Vagina (tissue), 2 donors: ENCODE measurements at places on chromosomes 3 and 15.

- DNase-seq, result no peak
These were observed 20.7 kb upstream of the PPARG start for GRCh38 chr3:12268049-12268735.

DNA sequence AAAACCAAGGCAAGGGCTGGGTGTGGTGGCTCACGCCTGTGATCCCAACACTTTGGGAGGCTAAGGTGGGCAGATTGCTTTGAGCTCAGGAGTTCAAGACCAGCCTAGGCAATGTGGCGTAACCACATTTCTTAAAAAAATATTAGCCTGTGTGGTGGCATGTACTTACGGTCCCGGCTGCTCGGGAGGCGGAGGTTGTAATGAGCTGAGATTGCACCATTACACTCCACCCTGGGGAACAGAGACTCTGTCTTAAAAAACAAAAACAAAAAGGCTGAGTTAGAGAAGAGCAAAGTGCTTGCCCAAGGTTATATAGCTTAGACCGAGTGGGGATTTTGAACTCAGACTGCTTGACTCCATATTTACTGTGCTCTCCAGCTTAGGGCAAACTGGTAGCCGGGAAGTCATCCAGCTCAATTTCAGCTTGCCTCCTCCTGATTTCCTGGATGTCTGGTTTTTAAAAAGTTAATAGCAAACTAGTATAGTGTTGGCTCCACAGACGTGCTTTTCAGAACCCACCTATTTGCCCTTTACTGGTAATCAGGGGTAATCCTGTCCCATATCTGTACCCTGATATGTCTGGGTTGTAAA is 138.9 kb downstream of the CACNA1D start:
- DNase-seq, result no peak

DNA sequence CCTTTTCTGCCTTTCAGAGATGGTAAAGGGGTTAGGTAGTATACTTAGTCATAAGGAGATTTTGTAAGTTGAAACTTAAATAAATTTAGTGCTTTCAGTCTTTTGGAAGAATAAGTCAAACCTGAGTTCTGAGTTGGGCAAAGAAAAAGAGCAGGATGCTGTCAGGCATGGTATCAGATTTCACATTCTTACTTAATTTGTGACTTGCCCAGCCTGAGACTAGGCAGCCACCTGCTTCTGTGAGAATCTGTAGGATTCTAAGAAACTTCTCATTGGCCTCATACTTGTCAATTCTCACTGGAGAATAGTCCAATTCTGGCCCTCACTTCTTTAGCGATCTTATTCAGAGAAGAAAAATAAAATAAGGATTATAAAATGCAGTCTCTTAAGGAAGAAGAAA is 577.5 kb downstream of the DIPK2A start:
- DNase-seq, result no peak

DNA sequence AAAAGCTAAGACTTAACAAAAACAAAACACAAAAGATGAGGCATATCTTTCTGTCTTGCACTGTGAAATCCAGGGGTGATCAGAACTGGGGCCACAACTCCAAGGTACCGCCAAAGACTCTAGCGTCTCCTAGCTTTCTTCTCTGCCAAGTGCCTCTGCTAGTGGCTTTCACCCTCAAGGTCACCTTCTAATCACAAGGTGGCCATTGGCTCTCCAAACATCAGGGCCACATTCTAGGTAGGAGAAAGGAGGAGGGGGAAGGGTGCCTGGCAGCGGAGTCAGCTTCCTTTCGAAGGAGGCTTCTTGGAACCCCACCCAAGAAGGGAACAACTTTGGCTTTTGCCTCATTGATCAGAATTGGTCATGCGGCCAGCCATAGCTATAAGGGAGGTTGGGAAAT is 168.8 kb upstream of the SMAD3 start:
- DNase-seq, result peak; percentile 49

DNA sequence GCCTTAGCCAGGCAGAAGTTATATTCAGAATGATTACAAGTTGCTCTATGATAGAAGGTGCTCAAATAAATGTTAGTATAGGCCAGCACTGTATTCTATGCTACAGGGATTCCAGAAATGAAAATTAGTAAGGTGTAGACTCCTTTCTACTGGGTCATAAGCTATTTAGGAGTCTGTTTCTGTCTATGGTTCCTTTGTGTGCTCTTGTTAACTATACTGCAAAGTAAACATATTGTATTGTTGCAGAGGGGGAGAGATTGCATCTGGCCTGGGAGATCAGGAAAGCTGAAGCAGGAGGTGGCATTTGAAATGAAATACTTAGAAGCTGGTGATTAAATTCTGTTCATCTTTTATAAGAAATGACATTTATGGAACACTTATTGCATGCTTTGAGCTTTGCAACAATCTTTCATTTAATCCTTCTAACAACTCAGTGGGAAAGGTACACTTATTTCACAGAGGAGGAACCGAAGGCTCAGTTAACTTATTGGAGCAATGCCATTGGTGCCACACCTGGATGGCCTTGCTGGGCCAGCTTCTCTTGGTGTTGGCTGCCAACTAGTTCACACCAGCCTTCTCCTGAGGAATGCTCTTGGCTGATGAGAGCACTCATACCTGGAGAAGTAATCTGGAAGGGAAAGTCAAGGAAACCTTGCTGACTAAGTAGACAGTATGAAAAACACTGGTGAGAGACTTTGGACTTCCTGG is 39.1 kb downstream of the ABHD5 start:
- DNase-seq, result no peak

GRCh38 chr15:84034578-84035398 is 200.8 kb upstream of the GOLGA6L4 start:
- no peak for DNase-seq

DNA sequence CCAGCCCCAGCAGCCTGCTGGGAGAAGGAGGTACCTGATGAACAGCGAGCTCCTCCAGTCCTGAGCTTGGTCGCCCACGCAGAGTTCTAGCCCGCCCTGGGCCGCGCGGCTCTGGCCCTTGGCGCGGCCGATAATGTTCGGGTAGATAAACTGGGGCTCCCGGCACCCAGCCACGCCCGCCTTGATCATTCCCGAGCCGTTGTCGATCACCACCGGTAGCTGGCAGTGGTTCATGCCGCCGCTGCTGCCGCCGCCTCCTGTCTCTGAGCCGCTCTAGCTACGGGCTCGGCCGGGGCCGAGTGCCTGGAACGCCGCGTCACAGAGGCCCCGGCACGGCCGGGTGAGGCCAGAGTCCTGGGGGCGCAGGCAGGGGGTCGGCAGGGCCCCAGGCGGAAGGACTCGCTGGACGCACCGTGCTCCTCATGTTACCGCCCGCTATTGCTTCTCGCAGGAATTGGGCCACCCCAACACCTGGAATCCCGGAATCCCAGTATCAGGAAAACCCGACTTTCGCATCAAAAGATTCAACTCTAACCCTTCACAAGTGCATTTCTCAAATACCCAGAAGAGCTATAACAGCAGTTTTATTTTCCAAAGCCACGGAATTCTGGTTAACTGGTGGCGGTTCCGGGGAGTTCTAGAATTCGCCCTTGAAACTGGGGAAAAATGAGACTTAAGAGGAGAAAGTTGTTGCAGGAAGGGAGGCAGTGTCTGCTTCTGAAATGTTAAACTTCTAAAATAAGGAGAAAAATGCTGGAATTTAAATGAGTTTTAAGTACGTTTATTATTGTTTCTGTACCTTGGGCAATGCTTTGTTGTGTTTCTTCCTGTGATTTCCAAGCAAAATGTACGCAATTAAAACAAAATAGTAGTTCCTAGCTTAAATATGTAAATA is at the start of gene ACTRT3:
Gene ACTRT3 (minus strand): TSS at position 275 of the 895 bp plus-strand sequence. CDS start 41 bp downstream, at position 234.
- no peak for DNase-seq

- no peak for DNase-seq
These were observed 113.2 kb downstream of the TCF12 start for GRCh38 chr15:57031605-57032004.

DNA sequence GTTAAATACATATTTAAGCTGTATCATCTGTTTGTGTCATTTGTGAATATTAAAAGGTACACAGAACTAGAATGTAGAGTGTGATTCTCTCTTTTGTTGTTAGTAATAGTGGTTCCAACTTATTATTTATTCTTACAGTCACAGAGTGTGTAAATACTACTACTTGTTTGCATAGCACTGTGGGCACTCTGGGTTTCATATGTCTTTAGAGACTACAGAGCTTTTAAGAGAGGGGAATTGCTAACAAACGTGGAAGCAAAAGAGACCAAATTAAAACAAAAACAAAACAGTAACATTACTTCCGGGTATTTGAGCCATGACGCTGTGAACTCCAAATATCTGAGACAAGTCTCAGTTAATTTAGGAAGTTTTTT is 828.0 kb upstream of the DPPA4 start:
- DNase-seq, result no peak

DNA sequence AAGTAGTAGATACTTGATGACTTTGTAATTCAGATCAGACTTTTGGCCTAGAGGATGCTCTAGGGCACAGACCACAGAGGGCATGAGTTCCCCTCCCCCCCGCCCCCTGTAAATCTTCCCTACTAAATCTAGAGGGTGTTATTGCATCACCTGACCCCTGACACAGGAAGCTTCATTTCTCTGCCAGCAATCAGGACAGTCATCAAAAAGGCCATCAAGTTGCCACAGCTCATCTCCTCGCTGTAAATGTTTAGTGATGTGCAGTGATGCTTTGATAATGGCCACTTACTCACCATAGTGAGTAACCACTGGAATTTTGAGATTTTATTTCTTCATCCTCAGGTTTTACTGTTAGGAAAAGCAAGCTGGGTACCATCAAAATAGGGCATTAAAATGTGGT is 289.2 kb upstream of the CHRM5 start:
- no peak for DNase-seq
